ENCODE measurements at places on chromosomes 5 and 9. TPM values are rescaled to one million over a fixed set of nuclear protein-coding genes. Genes with fewer than 3 reads are reported as not detected.

CDH9 gene
- not detected for total RNA-seq

SPINK5 gene
- total RNA-seq: not detected

LTC4S gene
- 1.6 TPM for total RNA-seq

SEPTIN8 gene
- 41.9 TPM for total RNA-seq

GDA gene
- under 0.01 TPM for total RNA-seq

CENPK gene
- total RNA-seq: 16.1 TPM

NEUROG1 gene
- not detected for total RNA-seq

PCDHGA6 gene
- 1.0 TPM for total RNA-seq

FOXD4L3 gene
- not detected for total RNA-seq

Data from bronchus fibroblast of lung (primary cell).